NCI-H187 (cell line): ENCODE measurements at places on chromosomes 13 and 19.
A peak's percentile ranks its signal among the peaks of the same experiment; 100 is the strongest.

GRCh38 chr19:1087813-1088415 lies 7.3 kb downstream of the POLR2E start:
- DNase-seq, result no peak

DNA sequence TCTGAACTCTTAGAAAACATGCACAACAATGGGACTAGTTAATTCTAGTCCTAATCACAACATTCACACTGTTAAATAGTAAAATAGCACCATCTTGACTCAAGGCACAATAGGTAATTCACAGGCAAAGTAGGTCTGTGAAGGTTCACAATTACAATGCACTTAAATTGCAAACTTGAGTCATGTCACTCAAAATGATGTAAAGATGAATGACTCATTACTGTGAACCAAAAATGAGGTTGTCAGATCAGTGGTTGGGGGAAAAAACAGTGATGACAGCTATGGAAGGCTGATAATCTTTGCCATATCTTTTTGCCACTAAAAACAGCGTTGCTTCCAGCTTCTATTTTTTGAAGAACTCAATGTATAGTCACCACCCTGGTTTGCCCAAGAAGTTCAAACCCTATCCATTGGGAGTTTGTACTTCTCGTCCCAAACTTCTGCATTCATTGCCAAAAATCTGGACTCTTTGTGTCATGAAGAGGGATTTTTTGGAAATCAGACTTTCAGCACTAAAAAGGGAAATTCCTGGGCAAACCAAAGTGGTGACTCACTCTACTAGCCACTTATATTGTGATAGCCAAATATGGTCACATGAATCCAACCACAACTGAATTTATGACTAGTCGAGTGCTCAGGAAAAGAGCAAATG lies 200.9 kb upstream of the TMTC4 start:
- no peak for DNase-seq

DNA sequence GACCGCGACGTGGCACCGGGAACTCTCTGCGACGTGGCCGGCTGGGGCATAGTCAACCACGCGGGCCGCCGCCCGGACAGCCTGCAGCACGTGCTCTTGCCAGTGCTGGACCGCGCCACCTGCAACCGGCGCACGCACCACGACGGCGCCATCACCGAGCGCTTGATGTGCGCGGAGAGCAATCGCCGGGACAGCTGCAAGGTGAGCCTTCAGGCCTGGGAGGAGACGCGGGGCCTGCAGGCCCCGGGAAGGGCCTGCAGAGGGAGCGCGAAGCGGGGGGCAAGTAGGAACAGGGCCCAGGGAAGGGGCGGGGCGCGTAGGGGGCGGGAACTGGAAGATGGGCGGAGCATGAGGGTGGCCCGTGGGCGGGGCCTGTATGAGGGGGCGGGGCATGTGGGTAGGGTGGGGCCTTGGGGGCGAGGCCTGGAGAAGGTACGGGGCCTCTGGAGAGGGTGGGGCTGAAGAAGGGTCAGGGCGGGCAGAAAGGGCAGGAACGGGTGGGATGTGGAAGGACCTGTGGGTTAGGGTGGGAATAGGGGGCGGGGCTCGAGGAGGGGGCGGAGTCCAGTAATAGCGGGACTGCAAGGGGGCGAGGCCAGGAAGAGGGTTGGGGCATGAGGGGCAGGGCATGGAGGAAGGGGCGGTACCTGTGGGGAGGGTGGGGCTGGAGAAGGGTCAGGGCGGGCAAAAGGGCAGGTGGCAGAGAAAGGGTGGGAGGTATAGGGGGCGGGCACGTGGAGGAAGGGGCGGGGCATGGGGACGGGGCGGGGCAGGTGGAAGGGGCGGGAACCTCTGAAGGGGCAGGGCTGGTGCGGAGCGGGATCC lies 2.5 kb downstream of the CFD start:
- DNase-seq, result peak; percentile 38

DNA sequence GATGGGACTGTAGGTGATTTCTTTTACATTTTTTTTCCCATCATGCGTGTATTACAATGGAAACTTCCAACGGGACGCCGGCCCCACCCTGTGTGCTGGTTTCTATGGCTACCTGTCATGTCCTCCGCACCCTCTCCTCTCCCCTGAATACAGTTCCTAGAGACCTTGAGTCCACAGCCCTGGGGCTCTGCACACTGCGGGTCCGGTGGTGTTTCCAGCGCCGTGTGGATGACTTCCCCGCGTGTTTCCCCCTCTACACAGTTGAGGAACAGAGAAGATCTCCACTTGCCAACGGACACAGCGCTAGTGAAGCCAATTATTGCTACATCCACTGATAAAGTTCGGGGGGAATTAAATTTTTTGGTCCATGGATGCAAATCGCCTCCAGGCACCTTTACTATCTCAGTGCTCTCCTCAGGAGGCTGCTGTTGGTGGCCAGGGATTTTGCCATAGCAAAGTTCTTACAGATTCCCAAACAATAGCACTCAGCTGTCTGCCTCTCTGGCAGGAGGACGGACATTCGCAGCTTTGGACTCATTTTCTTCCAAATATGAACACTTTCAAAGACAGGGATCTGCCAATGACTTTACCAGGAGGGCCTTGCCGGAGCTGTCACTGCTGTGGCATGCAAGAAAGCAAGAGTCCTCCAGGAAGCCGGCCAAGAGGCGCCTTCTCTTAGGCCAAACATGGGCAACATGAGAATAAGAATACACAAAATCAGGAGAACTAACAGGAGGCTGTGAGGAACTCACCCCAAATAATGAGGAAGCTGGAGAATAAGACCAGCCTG lies 39.3 kb upstream of the GAS6 start:
- DNase-seq, result no peak

GRCh38 chr19:33432446-33433170 lies 59.1 kb downstream of the CEBPG start:
- peak; percentile 6 for DNase-seq

GRCh38 chr19:40247178-40247577 lies 20.7 kb upstream of the CCNP start:
- DNase-seq, result peak; percentile 20

GRCh38 chr13:112761701-112762689 lies 72.2 kb downstream of the ATP11A start:
- no peak for DNase-seq

DNA sequence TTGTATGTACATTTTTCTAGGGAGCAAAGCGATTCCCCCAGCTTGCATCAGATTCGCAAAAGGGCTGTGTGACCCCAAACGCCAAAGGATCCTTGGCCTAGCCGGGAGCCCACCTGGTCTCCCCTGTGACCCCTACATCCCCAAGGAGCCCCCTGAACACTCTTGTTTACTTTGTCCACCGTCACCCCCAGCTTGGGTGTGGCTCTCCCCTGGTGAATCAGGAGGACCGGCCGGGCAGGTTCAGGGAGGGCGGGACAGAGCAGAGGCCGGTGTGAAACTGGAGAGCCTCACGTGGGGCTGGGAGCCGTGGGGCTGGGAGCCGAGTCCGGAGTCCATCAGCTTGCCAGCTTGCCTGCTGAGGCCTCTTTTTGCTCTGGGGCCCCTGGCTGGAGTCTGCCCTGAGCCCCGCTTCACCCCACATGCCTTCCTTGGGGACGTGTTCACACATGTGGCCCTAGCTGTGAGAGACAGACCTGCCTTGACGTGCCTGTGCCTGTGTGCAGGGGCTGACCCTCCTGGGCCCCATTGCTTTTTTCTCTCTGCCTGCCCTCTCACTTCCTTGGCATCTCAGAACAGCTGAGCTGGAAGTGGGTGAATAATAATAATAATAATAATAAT lies 2.0 kb downstream of the ITPKC start:
- DNase-seq, result no peak

DNA sequence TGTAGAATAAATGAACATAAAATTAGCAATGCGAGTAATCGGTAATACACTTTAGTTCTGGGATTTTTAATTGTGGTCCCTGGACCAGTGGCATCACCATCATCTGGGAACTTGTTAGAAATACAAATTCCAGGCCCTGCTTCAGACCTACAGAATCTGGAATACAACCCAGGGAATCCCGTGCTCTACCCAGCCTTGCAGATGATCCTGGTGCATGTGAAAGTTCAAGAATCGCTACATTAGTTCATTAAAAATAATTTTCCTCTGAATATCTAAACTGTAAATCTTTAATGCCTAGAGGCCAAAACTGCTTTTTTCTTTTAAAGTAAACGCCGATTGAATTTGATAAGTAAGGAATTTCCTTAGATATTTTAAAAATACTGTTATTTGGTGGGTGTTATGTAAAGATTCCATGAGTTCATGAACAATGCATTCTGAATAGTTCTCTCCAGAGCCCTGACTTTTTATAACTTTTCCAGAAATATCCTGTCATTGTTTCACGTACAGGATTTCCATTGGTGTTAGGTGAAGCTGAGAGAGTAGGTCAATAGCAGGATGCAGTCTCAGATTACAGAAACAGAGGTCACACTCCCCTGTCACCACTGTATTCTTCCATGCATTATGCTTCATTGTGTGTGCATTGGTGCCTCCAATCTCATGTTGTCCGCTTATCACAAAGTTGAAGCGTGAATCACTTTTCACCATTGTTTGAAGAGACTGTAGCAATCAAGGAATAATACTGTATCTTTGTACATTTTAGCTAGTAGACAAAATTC lies 596.5 kb upstream of the KLF12 start:
- DNase-seq, result no peak

DNA sequence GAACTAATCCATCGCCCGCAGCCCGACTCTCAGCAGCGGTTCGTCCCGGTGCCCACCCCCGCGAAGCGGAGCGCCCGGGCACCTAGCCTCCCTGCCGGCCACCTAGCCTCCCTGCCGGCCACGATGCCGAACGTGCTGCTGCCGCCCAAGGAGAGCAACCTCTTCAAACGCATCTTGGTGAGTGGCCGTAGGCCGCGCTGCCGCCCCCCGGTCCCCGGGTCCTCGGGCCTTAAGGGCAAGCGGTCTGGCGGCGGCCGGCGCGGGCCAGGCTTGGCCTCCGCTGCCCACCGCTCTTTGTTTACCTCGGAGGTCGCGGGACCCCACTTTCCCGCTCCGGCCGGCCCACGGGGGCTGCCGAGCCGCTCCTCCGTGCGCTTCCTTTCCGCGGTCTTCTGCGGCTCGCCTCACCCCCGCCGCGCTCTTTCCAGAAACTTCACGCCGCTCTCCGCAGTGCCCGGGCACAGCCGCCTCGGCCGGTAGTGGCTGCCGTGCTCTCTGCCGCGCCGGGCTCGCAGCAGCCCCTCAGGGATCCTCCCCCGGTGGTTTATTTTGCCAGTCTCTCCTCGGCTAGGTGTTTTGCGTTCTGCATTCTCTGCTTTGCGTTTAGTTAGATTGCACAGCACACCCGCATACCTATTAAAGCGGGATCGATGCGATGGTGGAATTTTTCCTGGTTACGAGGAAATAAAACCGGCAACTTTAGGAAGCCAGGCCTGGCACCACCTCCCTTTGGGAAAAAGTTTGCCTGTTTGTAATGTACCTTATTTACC lies 524 bp downstream of the NAA16 start:
- peak; percentile 49 for DNase-seq

- no peak for DNase-seq
Observed at GRCh38 chr13:28251466-28251865, 113.1 kb downstream of the PAN3 start.

DNA sequence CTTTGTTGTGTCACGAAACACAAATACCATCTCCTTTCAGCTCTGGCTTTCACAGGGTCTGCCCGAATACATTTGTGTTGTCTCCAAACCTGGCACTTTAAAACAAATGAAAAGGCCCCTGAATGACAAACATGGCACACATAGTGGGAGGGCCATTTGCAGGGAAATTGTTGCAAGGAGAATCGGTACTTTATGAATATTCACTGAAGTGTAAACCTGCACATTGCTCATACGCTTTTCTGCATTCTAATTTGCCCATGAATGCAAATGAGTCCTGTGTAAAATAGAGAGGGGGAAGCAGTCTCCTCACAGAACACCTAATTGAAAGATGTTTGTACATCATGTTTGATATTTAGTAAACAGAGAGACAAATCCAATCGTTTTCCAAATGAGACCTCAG lies 82.7 kb upstream of the PCDH8 start:
- no peak for DNase-seq

- no peak for DNase-seq
Observed at GRCh38 chr19:40542202-40542859, 34.3 kb upstream of the SHKBP1 start.

DNA sequence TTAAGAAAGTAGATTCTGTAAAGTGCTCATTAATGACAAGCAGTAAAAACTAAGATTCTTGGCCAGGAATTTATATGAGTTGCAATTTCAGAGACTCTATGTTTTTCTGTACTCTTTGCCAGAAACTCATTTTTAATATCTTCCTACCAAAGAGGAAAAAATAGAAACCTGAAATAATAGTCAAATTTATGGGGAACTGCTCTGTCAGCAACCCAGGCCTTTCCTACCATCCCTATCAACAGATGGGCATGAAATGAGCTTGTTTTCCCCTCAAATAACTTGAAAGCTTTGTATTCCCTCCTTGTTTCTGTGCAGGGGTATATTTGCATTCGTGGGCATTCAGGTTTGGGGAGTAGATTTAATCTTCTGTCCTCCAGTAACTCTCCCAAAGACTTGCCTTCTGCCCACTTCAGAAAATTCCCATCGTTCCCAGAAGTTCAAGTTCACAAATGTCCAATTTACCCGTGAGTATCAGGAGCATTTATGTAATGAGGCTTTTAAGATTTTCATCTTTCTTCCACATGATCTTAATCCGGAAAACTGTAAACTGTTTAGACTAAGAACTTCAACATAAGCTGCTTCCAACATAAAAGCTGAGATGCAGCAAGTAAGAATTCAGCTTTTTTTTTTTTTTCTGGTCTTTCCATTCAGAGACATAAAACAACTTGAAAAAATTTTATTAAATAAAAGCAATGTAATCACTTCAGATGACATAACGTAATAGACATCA lies 363.1 kb downstream of the EFNB2 start:
- no peak for DNase-seq

GRCh38 chr13:100529666-100530377 lies 58.8 kb downstream of the GGACT start:
- no peak for DNase-seq

DNA sequence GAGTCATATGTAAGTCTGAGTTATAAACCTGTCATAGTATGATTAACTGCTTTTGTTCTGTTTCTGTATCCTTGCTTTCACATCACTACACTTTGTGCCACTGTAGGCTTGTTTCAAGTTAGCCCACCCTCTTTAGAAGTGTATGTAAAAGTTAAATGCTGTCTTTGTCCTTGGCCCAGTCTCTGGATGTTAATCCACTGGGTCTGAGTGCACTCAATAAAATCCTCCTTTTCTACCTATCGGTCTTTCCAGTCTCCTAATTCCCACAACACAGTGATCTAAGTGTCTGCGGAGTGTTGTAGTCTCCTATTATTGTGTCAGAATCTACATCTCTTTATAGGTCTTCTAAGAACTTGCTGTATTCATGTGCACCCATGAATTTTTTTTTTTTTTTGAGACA lies 14.1 kb downstream of the ZNF429 start:
- no peak for DNase-seq

- DNase-seq, result no peak
Observed at GRCh38 chr13:25067064-25067463, 28.9 kb upstream of the PABPC3 start.

DNA sequence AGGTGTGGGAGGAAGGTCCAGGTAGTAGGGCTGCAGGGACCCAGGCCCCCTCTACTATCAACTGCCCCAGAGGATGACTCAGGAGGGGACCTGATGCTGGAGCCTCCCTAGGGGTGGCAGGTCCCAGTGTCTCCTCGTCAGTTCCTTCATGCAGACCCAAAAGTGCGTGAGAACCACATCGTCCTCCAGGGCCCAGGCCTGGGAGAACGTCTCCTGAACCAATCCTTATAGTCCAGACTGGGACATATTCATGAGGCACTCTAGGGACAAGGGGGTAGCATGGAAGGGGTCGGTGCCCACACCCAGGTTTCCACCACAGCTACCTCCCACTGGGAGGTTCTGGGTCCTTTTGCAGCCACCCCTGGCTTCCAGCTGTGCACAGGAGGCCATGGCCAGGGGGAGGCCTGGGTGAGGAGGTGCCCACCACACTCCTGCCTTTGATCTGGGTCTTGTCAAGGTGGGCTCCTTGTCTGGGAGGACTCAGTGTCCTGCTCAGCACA lies 38.0 kb upstream of the TPM4 start:
- DNase-seq, result no peak
